CD4-positive, alpha-beta T cell treated with Interleukin-6 at 100 ng/mL for 8 hours (primary cell): ENCODE measurements at places on chromosomes 1 and 21.

DNA sequence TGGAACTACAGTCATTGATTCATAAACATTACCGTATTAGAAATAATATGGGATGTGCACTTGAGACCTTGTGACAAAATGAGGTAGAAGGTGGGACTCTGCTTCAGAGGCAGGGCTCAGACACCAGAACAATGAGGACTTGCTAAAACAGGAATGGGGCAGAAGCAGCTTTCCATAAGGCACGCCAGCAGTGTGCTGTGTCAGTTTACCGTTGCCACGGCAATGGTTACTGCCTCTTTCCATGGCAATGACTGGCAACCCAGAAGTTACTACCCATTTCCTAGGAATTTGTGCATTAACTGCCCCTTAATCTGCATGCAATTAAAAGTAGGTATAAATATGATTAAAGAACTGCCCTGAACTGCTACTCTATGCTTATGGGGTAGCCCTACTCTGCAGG lies 169.0 kb downstream of the CHRM3 start:
- DNase-seq = no peak

- DNase-seq = no peak
Measured at GRCh38 chr1:47679301-47679791, 241.5 kb downstream of the FOXD2 start.

GRCh38 chr1:65844296-65844695 lies 51.6 kb downstream of the PDE4B start:
- no peak for DNase-seq

- no peak for DNase-seq
Measured at GRCh38 chr1:85608851-85609250, 28.3 kb downstream of the CCN1 start.

DNA sequence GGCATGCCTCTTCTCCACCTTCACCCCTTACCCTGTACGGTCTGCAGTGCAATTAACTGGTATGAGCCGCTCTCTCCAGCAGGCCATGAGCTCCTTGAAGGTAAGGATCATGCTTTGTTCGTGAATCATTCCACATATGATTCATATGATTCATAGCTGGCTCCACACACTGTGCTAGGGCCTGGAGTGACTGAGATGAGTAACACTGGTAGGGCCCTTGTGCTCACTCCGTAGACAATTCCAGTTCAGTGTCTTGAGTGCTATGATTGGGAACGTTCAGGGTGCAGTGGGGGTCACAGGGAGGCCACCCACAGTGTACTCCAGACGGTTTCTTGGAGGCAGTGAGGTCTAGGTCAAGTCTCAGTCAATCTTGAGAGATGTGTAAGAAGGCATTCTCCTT lies 239.8 kb downstream of the LMX1A start:
- DNase-seq = no peak

- no peak for DNase-seq
Measured at GRCh38 chr21:37226041-37226920, 40.9 kb downstream of the VPS26C start.

- no peak for DNase-seq
Measured at GRCh38 chr1:227192163-227192562, 126.1 kb downstream of the CDC42BPA start.

- no peak for DNase-seq
Measured at GRCh38 chr1:51247022-51247421, 10.9 kb downstream of the RNF11 start.

DNA sequence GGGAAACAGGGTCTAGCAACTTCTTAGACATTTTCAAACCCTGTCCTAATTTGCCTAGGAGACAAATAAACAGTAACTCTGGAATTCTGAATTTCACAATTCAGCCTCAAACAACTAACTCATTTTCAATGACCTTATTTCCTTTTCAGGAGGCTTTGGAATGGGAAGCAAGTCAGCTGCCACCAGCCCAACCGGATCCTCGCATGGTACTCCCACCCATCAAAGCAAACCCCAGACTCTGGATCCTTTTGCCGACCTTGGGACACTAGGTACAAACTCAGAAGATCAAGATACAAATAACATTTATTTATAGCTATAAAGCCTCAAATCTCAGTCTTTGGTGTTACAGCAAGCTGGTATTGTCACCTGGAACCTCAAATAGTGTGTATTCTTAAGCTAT lies 18.9 kb upstream of the LEPR start:
- DNase-seq = no peak

GRCh38 chr1:153494976-153495535 lies 34.6 kb upstream of the S100A7 start:
- DNase-seq = peak; percentile 51

GRCh38 chr1:155086856-155087535 lies 8.4 kb downstream of the EFNA3 start:
- DNase-seq = no peak

GRCh38 chr1:37167479-37167878 lies 133.2 kb upstream of the GRIK3 start:
- no peak for DNase-seq

GRCh38 chr1:59282951-59283350 lies 13.9 kb upstream of the FGGY start:
- DNase-seq = no peak

DNA sequence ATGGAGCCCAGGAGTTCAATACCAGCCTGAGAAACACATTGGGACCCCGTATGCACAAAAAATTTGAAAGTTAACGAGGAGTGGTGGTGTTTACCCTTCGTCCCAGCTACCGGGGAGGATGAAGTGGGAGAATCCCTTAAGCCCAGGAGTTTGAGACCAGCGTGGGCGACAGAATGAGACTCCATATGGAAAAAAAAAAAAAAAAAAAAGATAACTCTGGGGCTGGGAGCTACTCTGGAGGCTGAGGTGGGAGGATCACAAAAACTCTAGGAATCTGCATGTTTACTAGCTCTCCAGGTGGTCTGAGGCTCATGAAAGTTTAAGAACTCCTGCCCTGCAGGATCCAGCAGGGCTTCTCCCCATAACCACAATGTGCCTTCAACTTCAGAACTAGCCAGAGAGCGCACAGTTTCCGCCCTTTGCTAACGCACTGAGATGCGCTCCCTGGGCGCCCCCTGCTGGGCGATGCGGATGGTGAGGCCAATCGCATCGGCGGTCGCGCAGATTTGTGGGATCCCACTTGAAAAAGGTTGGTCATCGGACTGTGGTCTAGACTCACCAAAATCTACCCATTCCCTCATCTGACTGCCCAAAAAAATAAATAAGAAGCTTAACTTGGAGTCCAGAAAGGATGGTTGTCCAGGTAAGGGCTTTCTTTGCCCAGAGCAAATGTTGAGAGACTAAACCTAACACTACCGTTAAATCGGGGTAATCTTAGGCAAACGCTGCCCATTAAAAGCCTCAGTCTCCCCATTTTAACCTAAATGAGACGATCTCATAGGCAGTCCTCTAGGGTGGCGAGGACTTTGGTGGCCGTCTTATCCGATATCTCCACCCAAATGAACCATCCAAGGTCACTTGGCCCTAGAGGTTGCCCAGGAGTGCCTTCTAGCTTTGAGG lies 8.8 kb downstream of the ZNF683 start:
- peak; percentile 86 for DNase-seq

DNA sequence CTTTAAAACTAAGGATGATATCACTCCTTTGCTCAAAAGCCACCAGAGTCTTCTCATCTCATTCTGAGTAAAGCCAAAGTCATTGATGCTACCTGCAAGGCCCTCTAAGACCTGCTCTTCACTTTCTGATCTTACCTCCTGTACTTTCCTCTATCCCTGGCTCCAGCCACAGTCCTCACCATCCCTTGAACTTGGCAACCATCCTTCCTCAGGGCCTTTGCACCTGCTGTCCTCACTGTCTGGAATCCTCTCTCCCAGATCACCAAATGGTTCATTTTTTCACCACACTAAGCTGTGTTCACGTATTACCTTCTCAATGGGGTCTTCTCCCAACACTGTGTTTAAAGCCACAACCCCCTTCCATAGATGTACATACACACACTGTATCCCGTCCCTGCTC lies 4.3 kb upstream of the PHLDA3 start:
- no peak for DNase-seq

DNA sequence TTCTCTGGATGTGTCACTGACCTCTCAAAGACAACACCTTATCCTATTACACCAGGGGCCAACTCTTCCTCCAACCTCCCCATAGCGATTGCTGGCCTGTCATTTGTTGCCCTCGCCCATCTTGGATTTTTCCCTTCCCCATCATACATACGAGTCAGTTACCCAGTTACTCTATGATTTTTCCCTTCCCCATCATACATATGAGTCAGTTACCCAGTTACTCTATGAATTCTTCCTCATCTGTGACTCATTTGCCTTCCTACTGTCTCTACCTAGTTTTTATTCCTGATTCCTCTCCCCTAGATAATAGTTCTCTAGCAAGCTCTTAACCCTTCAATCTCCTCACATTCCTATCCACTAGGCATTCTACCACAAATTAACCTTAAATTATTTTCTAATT lies 178.8 kb downstream of the NR5A2 start:
- DNase-seq = no peak

DNA sequence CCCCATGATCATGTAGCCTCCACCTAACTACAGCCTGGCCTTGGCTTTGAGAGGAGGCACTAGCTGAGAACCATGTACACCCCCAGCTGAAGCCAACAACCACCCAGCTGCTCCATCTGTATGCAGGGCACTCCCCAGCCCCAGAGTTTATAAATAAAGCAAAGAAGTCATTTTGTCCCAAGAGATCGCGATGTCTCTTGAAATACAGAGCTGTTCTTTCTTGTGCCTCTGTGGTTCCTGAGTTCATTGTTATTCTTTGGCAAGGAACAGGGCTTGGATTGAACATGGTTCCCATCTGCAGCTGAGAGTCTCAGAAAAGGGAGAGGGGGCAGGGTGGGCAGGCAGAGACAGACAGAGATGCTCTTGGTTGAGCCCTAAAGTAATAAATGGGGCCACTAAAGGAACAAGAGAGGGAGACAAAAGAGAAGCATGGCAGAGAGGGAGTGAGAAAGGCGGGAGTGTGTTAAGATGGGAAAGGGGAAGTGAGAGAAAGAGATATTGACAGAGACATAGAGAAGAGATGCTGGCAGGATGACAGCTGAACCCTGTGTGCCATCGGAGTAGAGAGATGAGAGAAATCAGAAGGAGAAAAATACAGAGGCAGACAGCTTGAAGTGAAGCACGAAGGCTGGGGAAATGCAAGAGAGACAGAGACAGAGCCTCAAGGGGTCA lies 63.3 kb downstream of the TNR start:
- no peak for DNase-seq

- no peak for DNase-seq
Measured at GRCh38 chr1:25137106-25137505, 95.2 kb downstream of the SYF2 start.

- no peak for DNase-seq
Measured at GRCh38 chr1:10598389-10598702, 123.6 kb downstream of the PEX14 start.

DNA sequence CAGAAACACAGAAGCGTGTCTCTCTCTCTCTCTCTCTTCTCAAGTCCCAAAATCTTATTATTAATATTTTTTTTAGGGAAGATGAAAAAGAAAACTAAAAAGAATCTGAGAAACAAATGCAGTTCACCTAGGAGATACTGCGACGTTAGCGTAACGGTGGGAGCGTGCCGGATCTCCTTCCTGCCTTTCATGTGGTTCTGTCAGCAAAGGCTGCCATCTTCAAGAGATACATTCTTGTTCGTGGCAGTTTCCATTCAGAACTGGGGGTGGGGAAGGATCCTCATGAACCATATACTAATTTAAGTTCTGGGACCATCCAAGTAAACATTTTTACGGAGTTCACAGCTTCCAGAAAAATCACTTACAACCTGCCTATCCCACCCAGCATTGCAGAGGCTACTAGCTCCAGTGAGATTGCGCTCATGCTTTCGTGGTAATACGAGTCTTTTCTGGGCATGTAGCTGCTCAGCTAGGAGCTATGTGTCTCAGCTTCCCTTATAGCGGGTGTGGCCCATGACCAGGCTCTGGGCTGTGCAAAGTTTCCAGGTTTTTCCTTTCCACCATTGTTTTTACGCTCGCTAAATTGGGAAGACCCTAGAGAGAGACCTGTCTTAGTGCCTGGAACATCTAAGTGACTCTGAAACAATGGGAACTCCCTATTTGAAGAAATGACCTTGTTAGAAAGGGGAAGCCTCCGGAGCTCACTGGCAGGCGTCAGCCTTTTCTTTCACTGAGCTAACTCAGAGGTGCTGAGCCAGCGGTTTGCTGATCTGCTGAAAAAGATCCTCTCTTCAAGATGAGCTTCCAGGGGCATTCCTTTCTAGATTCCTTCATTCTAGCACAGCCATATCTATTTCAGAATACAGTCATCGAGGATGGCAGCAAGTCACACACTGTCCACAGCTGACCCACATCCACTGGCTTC lies 17.3 kb downstream of the SLAMF1 start:
- DNase-seq = peak; percentile 86

DNA sequence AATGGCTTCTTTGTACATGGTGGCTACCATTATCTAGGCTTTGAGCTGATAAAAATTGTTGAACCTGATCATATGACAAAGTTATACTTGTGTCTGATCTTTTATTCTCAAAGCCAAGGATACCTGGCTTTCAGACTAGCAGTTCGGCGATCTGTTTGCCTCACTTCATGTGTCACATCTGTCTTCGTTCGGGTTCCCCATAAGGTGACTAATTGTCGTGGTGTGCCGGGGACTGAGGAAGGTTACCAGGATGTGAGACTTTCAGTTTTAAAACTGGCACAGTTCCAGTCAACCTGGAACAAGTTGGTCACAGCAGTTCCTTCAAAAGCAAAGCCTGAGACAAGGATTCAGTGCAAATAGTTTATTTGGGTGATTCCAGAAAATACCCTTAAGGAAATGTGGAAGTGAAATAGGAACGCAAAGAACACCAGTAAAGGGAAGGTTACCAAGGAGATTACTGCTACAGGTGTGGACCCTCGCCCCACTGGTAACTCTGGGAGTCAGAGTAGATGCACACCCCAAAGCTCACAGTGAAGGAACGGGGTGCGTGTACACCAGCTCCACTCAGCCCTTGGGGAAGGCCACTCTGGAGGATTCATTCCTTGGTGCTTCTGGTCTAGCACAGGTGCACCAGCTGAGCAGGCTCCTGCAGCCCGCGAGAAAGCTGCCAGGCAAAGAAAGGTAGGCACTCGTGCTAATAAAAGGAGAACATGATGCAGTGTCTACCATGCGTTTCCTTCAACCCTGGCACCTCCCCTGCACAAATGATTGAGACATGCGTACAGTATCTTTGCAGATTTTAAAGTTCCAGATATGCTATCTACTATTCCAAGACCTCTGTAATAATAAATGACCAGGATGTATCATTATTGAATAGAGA lies 69.0 kb downstream of the VWA5B1 start:
- DNase-seq = peak; percentile 12

DNA sequence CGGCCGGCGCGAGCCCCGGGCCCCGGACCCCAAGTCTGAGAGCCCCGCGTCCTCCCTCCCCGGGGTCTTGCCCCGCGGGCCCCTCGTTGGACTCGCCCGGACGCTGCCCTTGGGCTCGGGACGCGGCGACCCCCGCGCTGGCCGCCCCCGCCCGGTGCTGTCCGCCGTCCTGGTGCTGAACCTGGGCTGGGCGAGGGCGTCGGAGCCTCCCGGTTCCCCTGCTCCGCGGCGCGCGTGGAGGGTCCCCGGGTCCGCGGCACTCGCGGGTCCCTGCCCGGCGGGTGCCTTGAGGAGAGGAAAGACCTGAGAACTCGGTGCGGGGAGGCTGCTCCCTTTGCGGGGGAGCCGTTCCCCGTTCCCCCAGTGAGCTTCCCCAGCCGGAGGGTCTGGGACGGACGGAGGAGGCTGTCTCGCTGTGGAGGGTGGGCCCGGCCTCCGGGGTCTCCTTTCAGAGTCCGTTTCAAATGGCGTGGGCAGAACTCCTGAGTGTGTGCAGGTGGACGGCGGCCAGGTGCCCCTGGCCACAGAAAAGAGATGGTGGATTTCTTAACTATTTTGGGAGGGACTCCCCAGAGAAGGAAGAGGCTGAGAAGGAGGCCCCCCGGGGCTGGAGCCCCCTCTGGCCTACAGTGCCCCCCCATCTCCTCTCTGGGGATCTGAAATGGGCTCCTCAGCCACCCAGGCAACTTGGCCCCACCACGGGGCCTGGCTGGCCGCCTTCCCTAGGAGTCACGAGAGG lies 595 bp downstream of the GABRD start:
- DNase-seq = no peak
